ENCODE measurements at places on chromosomes 16 and 17.

GRCh38 chr17:59696682-59697277, 10.4 kb downstream of the PTRH2 start:
- DNase-seq: no peak

- DNase-seq: no peak
Observed at GRCh38 chr16:81649561-81650184, 129.4 kb upstream of the PLCG2 start.

DNA sequence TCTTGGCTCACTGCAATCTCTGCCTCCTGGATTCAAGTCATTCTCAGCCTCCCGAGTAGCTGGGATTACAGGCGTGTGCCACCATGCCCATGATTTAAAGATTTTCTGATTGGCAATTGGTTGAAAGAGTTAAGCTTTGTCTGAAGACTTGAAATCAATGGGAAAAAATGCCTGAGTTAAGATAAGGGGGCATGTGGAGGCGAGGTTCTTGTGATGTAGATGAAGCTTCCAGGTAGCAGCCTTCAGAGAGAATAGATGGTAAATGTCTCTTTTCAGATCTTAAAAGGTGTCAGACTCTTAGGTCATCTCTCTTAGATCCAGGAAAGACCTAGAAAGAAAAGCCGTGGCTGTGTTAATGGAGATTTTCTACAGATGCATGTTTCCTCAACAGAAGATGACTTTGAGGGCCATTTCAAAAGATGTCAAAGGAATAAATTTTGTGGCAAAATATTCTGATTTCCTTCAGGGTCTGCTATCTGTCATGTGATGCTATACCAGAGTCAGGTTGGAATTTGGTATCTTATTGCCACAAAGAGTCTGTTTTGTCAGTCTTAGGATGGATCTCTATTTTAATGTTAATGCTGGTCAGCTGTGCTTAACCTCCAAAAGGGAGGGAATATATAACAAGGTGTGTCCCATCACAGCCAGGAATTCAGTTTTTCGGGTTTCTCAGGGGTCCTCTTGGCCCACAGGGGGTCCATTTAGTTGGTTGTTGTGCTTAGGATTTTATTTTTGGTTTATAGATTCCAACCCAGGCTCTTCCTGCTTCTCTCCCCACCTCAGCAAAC, 58.3 kb upstream of the AKTIP start:
- DNase-seq: no peak

- no peak for DNase-seq
Observed at GRCh38 chr16:23406546-23407240, 46.3 kb downstream of the COG7 start.

- no peak for DNase-seq
Observed at GRCh38 chr17:10169290-10169689, 29.1 kb downstream of the GAS7 start.

DNA sequence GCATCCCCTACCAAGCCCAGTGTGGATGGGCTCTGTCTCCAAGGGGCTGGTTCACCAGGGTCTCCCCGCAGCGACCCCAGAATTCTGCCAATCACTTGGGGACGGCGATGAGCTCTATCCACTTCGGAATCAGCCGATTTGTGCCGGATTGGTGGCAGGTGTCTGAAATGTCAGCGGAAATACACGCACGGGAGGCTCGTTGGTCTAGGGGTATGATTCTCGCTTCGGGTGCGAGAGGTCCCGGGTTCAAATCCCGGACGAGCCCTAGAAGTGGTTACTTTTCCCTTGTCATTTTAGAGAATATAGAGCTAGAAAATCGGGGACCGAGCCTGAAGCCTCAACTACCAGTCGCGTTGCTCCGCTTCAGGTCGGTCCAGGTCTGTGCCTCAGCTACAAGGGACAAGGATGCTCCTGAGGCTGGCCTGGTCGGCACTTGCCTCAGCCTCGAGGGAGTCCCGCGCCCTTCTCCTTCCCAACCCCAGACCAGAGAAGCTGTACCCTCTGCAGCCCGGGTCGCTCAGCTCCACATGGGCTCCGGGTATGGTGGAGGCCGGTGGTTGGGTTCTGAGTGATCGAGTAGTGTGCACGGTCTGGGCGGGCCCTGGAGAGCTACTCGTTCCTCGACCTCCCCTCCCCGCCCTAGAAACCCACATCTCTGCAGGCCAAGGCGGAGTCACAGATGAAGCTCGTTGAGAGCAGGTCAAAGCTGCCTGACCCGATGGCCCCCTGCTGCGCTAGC, 16.0 kb upstream of the OR1F1 start:
- no peak for DNase-seq

GRCh38 chr17:45222014-45222288, 266 bp downstream of the FMNL1 start:
- DNase-seq: no peak

GRCh38 chr17:52828621-52829020, 670.1 kb upstream of the CA10 start:
- no peak for DNase-seq

DNA sequence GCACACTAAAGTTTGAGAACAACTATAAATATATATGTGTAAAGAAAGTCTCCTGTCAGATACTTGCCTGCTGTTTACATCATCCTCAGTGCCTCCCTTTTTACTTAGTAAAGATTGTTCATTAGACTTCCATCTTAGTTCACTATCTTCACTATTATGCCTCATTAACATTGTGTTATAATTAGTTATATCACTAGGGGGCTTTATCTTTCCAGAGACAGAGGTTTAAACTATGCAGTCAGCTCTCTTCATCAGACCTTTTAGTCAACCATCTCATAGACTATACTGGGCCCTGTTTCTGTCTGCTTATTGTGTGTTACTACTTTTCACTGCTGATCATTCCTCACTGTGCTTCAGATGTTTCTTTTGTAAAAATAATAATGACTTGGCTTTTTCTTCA, 630.8 kb upstream of the KIF2B start:
- no peak for DNase-seq

DNA sequence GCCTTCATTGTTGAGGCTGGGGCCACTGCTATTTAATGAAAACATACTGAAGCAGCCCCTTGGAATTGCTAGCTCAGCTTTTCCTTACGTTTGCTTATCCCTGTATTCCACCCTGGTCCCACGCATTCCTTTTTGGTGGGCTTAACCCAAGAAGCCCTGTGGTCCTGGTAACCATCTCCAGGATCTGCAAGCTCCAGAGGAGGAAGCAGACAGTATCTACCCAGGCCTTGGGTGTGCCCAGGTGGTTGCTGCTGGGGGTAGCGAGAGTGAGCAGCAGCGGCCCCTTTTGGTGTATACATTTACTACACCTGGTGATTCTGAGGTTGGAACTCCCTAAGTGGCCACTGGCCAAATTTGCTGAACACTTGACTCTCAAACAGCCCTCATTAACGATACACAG, 97.7 kb downstream of the CBLN1 start:
- no peak for DNase-seq

DNA sequence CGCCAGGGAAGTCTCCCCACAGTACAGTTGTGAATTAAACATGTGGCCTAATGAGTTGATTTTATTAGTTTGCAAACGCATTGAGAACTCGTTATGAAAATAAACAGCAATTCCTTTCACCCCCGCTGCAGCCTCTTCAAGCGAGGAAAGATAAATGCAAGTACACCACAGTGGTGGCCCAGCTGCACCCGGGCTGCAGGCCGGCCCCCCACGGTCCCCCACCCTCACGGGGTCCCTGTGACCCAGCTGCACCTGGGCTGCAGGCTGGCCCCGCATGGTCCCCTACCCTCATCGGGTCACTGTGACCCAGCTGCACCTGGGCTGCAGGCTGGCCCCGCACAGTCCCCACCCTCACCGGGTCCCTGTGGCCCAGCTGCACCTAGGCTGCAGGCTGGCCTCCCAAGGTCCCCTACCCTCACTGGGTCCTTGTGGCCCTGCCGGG, 32.2 kb downstream of the SDK2 start:
- no peak for DNase-seq

DNA sequence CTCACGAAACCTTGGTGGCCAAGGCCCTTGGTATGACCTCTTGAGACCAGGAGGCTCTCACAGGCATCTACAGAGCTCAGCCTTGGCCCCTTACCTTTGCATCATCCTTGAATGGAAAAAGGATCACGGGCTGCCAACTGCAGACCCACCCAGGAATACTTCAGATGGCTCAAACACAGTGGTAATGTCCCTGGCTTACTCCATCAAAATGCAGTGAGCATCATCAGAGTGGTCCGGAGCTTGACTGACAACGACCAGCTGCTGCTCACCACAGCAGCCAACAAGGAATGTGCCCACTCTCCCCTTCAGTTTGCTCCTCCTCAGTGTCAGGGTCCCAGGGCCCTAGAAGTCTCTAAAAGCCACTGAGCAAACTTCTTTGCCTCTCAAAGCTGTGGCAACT, 17.6 kb upstream of the MYH3 start:
- DNase-seq: no peak

DNA sequence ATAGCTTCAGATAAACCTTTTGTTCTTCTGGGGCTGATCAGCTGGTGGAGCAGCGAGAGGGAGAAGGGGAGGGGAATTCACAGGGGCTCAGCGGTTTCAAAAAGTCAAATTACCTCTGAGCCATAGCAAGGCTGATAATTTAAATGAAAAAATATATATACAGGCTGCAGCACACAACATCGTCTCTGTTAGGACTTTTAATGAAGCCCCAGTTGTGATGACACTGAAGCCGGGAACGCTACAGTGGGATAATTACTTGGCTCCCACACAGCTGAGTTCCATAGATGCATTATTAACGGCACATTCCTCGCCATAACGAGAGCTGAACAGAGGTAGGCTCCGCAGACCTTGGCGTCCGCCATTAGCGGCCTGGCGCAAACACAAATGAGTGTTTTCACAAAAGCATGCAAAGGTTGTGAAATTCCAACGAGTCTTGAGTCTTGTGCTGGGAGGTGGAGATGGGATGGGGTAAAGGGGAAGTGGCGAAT, 216.0 kb downstream of the C16orf78 start:
- no peak for DNase-seq

- DNase-seq: no peak
Observed at GRCh38 chr16:78552106-78552675, 452.7 kb downstream of the WWOX start.

- peak; percentile 12 for DNase-seq
Observed at GRCh38 chr17:231191-231965, 49.9 kb upstream of the DOC2B start.

- DNase-seq: no peak
Observed at GRCh38 chr16:54286366-54287130, at the start of gene IRX3. TSS of gene IRX3 (minus strand) at chr16:54286787. CDS start at chr16:54286050, 737 bp downstream.

DNA sequence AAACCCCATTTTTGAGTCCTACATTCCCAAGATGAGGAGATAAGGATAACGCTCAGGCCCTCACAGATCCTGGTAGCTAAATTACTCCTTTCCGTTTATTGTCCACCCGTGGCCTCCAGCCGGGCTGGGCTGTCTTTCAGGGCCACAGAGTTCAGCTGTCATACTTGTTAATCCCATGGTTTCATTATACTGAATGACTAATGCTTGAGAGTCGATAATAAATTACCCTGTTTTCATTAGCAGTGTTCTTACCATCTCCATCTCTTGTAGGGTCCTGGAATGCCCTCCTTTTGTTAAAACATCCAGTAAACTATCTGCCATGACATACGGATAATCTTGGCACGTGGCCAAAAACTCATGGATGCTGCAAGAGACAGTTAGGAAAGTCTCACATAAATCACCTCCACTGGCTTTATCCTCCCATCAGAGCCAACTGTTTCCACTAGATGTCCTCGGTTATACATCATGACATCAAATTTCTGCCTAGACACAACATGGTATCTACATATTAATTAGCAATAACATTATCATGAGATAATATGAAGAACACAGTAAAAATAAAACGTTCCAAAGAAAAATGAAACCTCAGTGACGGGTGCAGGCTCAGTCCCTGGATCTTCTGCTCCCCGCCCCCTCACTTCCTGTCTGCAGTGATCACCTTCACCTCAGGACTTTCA, 45.3 kb downstream of the BRD7 start:
- DNase-seq: no peak

- DNase-seq: no peak
Observed at GRCh38 chr16:89189358-89190025, 10.8 kb downstream of the SLC22A31 start.

- no peak for DNase-seq
Observed at GRCh38 chr17:1270210-1271029, at the start of gene BHLHA9. TSS of gene BHLHA9 (plus strand) at chr17:1270444. CDS start at chr17:1270564, 120 bp downstream.

- DNase-seq: no peak
Observed at GRCh38 chr16:78593352-78593751, 493.9 kb downstream of the WWOX start.

DNA sequence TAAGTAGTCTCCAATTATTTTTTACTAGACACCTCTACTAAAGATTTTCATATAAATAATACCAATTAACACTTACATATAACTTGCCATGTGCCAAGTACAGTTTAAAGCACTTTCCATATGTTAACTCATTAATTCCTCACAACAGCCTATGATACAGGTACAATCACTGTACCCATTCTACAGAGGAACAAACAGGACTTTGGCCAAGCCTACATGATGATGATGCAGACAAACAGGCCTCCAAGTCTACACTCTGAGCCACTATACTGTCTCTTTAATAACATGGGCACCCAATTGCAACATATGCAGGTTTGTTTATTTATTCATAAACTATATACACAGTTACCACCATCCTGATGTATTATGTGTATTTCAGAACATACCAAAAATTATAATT, 46.0 kb downstream of the TOX3 start:
- DNase-seq: no peak

GRCh38 chr17:2263183-2264066, 40.2 kb downstream of the SMG6 start:
- no peak for DNase-seq

DNA sequence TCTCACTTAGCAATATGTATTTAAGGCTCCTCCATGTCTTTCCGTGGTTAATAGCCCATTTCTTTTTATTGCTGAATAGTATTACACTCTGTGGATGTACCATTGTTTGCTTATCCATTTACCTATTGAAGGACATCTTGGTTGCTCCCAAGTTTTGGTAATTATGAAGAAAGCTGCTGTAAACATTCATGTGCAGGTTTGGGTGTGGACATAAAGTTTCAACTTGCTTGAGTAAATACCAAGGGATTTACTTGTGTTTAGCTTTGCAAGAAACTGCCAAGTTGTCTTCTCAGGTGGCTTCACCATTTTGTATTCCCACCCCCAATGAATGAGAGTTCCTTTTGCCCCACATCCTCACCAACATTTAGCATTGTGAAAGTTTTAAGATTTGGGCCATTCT, 9.5 kb downstream of the LRRC36 start:
- DNase-seq: no peak

DNA sequence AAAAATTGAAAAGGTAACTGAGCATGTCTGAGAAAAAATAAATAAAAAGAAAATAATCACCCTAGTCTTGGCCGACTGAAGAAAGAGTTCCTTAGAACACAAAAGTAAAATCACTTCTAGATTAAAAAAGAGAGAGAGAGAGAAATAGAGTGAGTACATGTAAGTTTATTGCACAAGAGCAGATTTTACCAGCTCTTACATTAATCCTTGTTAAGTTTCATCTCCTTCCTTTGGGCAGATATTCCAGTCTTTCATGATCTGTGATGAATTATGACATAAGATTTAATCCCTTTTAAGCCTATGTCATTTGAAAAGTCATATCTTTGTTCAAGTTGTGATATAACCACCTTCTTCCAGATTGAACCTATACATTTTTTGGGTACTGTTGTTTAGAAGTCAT, 54.8 kb downstream of the NFAT5 start:
- DNase-seq: no peak

- DNase-seq: no peak
Observed at GRCh38 chr17:6796887-6797490, 21.0 kb downstream of the FBXO39 start.

- no peak for DNase-seq
Observed at GRCh38 chr17:77719806-77720205, 238.7 kb upstream of the TNRC6C start.
